NCI-H2081 (cell line): ENCODE measurements at places on chromosomes 4 and X.

DNA sequence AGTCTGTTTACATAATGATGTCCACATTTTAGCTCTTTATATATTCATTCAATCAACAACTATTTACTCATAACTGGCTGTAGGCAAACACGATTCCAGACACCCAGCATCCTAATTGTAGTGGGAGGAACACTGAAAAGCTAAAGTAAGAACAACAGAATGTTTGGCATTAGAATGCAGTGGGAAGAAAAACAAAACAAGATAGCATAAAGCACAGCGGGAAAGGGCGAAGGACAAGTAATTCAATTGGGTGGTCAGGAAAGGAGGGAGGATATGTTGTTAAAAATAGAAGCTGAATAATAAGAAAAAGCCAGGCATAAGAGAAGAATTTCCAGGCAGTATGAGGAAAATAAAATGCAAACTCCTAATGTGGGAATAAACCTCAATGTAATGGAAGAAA, 189.5 kb upstream of the FAT4 start:
- DNase-seq = no peak

- no peak for DNase-seq
Observed at GRCh38 chr4:51932684-51933083, 87.5 kb downstream of the LRRC66 start.

GRCh38 chr4:26751838-26752237, 108.8 kb upstream of the STIM2 start:
- no peak for DNase-seq

- DNase-seq = peak; percentile 35
Observed at GRCh38 chr4:107780665-107781064, 44.1 kb upstream of the SGMS2 start.

- DNase-seq = no peak
Observed at GRCh38 chrX:40148385-40149285, 50.9 kb upstream of the BCOR start.

- DNase-seq = no peak
Observed at GRCh38 chrX:22357621-22358020, 84.9 kb downstream of the CBLL2 start.
